ENCODE measurements at places on chromosomes 2 and 18. TPM values are rescaled to one million over a fixed set of nuclear protein-coding genes. Genes with fewer than 3 reads are reported as not detected.

GRCh38 chr2:224958462-224958857 is 83.8 kb downstream of the DOCK10 start:
- DNase-seq, result no peak

- DNase-seq, result no peak
These were observed 312.2 kb upstream of the SMIM21 start for GRCh38 chr18:75739682-75740081.

Gene DNAH6
- 6.6 TPM for total RNA-seq

- no peak for DNase-seq
These were observed 9.6 kb downstream of the CYB5A start for GRCh38 chr18:74281980-74282754.

DNA sequence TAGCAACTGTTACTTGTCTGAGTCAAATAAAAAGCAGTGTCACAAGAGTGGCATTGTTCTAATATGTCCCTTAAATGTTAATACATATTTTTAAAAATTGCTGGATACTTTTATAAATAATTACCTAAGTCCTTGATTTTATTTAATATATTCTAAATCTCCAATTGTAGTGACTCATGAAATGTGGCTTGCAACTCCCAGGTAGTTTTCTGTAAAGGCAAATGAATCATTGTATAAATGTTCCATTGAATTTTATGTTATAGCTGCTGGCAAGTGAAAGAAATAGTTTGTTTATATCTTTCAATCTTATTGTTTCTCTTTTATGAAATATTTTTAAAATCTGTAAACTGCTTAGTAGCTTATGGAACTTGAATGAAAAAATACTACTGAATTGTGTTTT is 32.7 kb upstream of the C1GALT1C1L start:
- DNase-seq, result no peak

DNA sequence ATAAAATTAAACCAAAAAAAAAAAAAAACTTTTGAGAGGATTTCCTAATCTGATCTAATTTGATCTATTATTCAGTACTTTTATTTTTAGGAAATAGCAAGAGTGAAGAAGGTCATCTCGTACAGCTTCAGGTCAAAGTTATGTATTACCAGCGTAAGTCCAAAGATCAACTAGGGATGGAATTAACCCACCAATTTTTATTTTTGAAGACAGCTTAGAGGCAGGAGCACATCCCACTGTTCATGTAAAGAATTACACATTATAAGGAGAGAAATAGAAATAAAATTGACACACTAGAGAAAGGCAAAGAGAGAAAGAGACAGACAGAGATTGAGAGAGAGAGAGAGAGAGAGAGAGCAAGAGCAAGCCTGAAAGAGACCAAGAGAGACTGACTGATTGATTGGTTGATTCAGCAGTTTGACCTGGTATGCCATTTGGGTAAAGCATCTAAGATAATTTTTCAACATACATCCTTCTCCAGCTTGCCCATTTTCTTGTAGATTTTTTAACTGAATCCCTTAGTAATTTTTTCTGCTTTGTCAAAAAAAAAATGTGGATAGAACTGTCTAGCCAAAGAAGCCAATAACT is 25.1 kb downstream of the DOCK10 start:
- no peak for DNase-seq

DNA sequence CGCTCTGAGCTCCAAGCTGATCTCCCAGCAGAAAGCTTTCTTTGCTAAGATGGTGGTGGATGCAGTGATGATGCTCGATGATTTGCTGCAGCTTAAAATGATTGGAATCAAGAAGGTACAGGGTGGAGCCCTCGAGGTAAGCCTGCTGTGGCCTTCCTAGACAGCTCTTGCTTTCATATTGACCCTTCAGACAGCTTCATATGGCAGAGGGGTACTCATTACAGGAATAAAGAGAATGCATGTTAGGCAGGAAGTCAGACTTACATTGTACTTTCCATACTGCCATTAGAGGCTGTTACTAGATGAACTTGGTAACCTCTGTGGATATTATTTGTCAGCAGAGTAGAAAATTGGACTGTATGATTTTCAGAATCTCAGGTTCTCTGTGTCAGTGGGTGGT is 10.5 kb downstream of the CCT7 start:
- DNase-seq, result no peak

Gene GRB14
- total RNA-seq, result 24.0 TPM

DNA sequence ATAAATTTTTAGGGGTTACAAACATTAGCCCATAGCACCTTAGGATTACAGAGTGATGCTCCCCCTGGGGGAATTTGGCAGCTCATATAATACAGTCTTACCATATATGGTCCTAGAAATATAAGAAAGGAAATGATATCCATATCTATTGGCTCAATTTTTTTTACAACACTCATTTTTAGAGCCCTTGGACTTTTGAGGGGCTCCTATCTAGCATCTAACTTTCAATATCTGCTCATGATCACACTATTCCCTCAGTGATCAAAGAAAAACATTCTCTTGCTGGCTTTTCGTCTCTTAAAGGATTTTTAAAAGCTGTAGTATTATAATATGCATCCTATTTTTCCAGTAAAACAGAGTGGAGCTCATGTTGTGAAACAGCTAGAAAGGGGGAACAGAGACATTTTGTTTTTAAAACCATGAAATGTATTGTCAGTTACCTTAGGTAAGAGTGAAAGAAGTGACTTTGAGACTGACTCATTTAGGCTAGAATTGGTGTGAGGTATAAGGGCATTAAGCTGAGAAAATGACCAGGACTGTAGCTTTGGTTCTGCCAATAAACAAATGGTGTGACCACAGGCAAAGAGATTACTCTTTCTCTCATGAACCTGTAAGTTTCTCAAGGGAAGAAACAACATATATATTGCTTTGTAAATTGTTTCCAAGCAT is 65.8 kb downstream of the ALPK2 start:
- no peak for DNase-seq

Gene AP1S3
- 2.7 TPM for total RNA-seq

- DNase-seq, result no peak
These were observed 57.4 kb upstream of the LDAH start for GRCh38 chr2:20880221-20880771.

Gene DBI
- 32.1 TPM for total RNA-seq

GRCh38 chr2:240886023-240886565 is 9.9 kb downstream of the MAB21L4 start:
- no peak for DNase-seq

- DNase-seq, result no peak
These were observed 399.2 kb downstream of the CPS1 start for GRCh38 chr2:210955591-210955990.

Gene BOK
- 22.8 TPM for total RNA-seq

GRCh38 chr2:19051203-19051831 is 307.1 kb downstream of the OSR1 start:
- DNase-seq, result no peak

Gene ANKRD30B
- total RNA-seq, result 0.16 TPM

DNA sequence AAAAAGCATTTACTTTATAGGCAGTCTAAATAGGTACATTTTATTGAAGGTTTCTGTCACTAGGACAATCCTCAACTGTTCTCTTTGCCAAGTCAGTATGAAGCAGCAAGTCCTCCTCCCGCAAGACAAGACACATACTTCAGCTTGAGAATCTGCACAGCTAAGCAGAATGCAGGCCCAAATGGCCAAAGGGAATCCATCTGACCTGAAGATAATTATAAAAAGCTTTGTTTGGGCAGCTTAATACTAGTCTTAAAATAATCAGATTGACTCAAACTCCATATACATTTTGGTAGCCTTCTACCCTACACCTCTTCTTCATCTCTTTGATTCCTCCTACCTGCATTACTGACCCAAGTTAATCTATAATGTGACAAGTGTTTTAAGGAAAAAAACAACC is 1.8 kb downstream of the LANCL1 start:
- DNase-seq, result no peak

DNA sequence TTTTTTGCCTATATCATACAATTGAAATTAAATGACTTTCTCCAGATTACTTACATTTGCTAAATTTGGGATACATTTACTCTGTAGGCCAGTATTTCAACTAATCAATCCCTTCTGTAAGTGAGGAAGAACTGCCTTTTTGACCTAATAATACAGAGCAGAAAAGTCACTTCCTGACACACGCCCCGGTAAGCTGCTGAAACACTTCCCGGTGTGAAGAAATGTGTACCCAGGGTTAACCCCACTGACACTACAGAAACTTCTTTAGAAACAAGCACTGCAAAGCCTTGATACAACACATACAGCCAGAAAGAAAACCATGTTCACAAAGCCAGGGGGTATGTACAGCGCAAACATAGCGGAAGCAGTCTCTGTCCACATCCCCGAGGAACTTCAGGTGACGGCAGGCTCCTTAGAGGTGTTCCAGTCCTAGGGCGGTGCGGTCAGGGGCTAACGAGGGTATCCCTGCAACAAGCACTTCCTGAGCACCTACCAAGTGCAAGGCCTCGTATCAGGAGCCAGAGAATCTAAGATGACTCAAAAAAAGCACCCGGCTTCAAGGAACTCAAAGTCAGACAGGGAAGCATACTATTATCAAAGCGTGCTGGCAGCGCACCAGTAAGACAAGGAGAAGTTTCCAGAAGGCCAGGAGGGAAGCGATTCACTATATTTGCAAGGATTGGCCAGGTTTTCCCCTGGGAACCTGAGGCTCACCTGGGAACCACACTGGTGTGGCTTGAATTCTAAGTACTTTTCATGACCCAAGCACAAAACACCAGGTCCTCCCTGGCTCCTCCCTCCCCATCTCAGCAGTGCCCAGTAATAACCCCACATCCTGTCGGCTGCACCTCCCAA is 46.6 kb downstream of the ZNF516 start:
- no peak for DNase-seq

DNA sequence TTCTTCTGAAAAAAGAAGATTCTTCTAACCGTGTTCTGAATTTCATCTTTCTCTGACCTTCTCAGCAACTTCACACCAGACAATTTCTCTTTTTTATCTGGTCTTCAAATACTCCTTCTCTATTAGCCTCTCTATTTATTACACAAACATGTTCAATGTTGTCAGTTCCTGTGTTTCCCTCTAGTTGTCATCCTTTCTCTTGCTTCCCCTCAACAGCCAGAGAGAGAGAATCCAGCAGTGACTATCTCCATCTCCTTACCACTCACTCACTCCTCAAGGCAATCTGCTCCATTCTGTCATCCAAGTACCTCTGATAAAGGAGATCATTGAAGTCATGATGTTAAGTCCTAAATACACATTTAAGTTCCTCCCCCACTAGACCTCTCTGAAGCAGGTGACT is 491.9 kb upstream of the CHAC2 start:
- no peak for DNase-seq

Gene PSMA8
- total RNA-seq, result not detected

DNA sequence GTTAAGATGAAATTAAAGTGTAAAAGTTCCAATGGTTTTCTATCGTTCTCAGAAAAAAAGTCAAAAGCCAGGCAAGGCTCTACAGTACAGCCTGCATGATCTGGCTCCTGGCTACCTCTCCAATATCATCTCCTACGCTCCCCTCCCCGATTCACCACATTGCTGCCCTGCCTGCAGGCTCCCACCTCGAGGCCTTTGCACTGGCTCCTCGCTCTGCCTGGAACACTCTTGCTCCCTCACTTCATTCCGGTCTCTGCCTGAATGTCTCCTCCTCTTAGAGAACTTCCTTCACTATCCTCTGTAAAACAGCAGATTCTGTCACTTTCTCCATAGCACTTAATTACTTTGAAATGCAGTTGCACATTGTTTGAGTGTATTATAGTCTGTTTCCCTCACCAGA is 72.5 kb downstream of the KLF7 start:
- no peak for DNase-seq

Gene KLHL14
- total RNA-seq, result 20.3 TPM

DNA sequence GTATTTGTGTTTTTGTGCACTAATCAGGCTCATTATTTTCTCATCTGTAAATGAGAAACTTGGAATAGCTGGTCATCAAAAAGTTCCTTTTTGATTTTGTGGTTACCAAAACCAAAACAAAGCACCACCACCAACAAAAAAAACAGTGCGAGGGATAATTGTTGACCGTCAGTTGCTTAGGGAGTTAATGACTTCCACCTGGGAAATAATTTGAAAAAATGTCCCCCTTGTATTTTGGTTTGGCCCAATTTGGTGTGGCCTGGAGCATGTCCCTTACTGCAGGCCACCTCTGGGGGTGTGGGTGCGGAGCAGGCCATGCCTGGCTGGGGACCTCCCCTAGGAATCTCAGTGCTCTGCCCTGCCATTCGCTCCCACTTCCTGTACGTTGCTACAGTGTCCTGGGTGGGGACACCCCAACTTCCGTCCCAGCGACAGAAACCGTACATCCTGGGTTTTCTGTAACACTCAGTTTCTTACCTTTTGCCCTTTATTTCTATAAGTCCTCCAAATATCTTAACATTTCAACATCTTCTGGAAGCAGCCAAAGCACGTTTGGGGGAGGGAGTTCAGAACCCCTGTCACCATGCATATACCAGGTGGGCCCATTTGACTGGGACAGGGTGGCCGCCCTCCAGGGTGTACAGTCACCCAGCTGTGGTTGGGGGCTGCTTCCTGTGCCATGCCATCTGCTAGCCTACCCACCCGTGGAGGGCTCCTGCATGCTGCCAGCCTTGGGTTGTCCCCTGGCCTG is 31.3 kb downstream of the NCK2 start:
- no peak for DNase-seq

GRCh38 chr2:64203858-64204632 is 59.8 kb upstream of the PELI1 start:
- peak; percentile 6 for DNase-seq

DNA sequence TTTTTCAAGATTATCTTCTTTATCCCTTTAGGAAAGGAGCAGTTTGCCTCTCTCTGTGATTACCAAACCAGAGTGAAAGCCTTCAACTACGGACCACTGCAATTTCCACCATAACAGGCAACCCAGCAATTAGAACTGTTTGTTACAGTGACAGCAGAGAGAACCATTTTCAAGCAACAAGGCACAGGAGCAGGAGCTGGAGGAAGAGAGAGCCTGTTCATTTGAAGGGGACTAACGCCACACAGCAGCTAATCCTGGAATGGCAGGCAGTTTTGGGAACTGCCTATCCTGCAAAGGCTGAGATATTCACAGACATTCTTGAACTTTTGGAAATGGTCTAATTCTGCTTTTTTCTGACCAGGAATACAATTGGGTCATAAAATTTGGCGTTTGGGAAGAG is 1541.9 kb upstream of the PIK3C3 start:
- peak; percentile 9 for DNase-seq

Gene KCNG2
- total RNA-seq, result 0.31 TPM

Gene MRPL44
- total RNA-seq, result 80.2 TPM

DNA sequence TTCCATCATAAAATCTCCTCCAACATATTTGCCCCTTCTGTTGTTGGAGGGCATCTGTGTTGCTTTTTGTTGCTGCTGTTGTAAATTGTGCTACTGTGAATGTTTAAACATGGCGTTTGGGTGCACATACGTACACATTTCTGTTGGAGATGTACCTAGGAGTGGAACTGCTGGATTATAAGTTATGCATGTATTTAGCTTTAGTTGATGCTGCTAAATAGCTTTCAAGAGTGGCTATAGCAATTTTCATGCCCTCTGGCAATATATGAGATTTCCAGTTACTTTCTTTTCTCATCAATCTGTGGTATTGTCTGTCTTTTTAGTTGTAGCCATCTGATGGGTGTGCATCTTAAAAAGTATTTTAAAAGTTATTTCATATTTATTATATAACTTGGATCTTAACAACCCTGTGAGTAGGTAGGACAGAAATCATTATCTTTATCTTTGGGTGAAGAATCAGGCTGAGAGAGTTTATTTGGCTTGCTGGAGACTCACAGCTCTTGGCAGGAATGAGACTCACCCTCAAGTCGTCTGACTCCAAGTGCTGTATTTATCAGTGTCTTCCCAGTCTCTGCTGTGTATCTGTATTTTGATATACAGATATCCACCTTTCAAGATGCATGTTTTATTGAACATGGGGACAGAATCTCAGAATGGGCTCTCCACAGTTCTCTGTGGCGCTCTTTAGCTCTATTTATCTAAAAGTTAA is 16.9 kb downstream of the ZNF236 start:
- no peak for DNase-seq

Gene SLC16A14
- total RNA-seq, result 66.8 TPM

Gene ZNF24
- 115 TPM for total RNA-seq

- no peak for DNase-seq
These were observed 40.8 kb downstream of the TSN start for GRCh38 chr2:121796239-121796638.

Data from occipital lobe (tissue), 3 donors.